ENCODE measurements at places on chromosomes 2 and 18.

DNA sequence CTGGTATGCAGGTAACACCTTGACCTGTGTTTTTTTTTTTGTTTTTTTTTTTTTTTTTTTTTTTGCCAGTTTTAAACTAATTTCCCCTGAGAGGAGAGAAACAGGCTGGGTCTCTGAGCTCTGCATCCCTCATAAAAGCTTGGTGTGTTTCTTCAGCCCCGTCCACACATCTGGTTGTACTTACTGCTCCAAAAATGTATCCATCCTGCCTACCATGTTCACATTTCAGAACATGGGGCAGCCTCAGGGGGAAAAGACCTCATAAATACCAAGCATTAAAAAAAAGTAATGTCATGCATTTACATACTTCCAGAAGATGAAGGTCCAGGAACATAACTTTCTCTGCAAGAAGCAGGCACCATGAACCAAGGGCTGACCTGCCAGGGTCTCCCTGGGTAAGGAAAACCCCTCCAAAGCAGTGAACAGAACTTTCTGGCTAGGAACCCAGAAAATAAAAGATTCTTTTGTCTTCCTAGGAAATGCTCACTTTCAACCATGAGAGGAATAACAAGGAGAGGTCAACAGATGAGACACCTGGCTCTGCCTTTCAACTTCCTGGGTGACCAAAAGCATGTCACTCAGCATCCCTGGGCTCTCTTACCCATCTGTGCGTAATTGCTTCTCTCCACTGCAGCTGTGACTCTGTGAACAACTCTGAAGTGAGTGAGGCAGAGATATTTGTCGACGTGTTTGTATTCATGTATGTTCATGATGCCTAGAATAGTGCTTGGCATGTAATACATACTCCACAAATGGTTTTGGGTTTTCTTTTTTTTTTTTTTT is 118.6 kb downstream of the MCFD2 start:
- no peak for DNase-seq

GRCh38 chr2:44087036-44087713 is 81.5 kb upstream of the PPM1B start:
- peak; percentile 81 for DNase-seq

- DNase-seq: no peak
Observed at GRCh38 chr2:27681841-27682240, 18.2 kb downstream of the SLC4A1AP start.

GRCh38 chr2:140695155-140695554 is 1435.7 kb downstream of the LRP1B start:
- no peak for DNase-seq

DNA sequence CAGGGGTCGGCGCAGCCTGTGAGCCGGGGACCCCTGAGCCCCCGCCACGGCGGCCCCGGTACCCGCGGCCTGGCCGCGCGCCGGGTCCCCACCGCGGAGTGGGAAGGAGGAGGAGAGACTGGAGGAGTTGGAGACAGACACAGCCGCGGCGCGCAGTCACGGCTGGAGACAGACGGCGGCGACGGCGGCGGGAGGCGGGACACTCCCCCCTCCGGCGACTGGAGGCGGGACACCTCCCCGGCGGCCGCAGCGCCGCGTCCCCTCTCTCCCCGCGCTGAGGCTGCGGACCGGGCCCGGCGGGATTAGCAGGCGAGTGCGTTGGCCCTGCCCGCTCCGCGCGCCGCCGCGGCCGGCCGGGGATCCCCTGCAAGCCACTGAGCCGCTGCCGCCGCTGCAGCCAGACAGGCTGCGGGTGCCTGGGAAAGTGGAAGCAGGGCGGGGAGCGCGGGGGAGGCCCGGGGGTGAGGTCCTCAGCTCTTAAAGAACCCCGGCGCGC is 1.0 kb upstream of the LDLRAD4 start:
- DNase-seq: no peak

DNA sequence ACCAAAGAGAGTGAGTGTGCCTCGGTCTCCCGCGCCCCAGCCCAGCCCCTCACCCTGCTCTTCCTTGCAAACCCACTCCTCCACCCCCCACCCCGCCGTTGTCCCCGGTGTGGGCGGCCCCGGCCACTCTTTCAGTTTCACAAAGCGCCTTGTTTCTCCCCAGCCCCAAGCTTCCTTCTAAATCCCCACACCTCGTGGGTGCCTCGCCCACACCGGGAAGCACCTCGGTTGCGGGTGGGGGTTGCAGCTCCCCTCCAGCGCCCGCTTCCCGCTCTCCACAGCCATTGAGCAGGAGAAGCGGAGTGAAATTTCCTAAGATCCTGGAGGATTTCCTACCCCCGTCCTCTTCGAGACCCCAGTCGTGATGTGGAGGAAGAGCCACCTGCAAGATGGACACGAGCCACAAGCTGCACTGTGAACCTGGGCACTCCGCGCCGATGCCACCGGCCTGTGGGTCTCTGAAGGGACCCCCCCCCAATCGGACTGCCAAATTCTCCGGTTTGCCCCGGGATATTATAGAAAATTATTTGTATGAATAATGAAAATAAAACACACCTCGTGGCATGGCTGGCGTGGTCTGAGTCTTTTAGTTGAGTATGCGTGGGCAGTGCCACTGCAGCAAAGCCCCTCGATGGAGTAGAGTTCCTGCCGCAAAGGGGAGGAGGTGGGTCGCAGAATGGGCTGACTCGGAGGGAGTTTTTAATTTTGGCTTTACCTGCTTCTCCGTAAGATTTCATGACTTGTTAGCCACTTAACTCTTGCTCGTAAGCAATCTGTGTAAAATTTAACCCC is 848 bp downstream of the TMSB10 start:
- DNase-seq: no peak

DNA sequence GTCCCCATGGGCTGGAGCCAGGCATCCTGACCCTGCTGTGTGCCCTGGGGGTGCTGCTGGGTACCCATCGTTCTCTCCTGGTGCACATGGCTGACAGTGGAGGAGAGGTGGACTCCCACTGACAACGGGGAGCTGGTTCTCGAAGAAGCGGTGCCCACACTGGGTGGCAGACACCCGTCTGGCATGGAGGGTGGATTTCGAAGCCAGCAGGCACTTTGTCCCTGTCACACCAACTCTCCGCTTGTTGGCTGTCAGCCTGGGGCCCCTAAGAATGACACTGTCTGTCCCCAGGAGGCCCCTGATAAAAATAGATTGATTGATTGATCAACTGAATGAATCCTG is 55.4 kb downstream of the RTP5 start:
- no peak for DNase-seq

- DNase-seq: no peak
Observed at GRCh38 chr2:1837022-1837421, 92.7 kb upstream of the PXDN start.

DNA sequence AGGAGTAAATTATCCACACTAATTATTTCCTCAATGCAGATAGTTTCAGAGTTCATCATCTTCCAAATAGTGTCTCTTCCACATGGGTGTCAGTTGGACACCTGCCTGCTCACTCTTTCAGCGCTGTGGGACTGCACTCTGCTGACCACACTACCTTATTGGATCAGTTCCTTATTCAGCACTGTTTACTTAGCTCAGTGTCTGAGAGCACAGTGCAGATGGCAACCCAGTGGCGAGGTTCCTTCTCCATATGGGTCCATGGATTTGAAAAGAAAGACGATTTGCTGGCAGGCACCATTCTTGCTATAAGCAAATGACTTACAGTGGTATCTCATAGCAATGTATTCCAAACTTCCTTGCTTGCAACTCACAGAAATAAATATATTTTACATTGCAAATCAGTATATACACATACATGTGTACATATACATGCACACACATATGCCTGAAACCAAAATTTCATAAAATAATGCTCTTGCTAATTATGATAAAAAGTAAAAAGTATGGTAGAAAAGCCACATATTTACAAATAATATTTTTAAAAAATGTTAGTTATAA is 354.8 kb downstream of the INSIG2 start:
- DNase-seq: no peak

DNA sequence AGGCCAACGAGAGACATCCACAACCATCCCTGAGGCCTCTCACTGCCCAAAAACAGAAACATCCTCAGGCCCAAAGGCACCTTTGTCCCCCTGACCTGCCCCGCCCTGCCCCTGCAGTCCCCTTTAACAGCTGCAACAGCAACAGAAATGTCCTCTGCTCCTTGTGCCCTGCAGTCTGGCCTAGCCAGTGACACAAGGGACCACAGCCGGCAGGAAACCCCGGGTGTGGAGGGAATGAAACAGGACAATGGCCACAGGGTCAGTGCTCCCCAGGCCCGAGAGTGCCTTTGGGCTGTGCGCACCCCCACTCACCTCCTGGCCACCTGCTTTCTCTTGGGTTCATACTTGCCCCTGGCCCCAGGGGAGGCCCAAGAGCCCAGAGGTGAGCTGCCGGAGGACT is 35.6 kb downstream of the SNED1 start:
- DNase-seq: peak; percentile 1

- no peak for DNase-seq
Observed at GRCh38 chr2:103615611-103616105, 853.8 kb downstream of the TMEM182 start.

DNA sequence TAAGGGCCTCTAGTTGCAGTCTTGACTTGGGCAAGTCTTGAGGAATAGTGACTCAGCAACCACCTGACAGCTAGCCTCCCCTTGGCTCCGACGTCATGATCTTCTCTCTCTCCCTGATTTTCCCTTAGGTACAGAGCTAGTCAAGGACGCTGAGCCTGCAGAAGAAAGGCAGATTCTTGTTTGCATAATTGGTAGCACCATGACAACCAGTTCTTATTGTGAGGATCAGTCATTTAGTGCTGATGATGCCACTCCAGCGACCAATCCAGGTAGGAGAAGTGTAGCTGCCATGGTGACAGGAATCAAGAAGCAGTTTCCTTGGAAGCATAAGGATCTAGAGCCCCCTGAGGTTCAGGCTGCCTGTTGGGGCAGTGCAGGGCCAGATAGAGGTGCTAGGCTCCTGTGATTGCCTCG is 2.8 kb upstream of the RESP18 start:
- no peak for DNase-seq

GRCh38 chr2:218856167-218856895 is 3.3 kb upstream of the WNT6 start:
- no peak for DNase-seq

DNA sequence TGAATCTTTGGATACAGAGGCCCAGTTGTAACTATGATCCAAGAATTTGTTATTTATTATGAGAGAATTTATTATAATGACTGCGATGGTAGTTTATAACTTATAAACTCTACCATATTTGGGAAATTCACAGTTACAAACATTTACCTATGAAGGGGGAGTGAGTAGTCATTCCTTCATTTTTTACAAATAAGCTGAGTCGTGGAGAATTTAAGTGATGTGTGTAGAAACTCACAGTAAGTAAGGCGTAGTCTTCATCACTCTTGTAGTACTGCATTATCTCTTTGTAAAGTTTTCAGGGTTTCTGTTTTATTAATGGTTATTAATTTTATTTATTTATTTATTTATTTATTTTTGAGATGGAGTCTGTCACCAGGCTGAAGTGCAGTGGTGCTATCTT is 13.5 kb downstream of the CREB1 start:
- no peak for DNase-seq

DNA sequence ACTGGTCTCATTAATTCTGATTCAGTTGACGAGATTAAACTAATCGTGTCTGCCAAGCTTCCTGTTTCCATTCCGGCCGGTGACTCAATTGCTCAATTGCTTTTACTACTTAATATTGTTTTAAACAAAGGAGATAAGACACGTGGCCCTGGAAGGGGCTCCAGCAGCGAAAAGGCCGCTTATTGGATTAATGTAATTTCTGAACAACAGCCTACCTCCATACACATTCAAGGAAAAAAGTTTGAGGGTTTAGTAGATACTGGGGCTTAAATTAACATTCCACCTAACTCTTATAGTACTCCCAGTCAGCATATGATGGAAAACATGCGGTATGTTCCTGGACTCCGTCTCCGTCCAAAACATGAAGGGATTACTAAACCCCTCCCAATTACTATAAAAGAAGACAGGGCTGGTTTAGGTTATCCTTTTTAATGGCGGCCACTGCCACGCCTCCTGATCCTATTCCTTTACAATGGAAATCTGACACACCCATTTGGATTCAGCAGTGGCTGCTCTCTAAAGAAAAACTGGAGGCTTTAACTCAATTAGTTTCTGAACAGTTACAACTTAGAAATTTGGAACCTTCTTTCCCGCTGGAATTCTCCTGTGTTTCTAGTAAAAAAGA is 27.1 kb downstream of the VPS54 start:
- DNase-seq: no peak

GRCh38 chr18:79685971-79686370 is 6.4 kb downstream of the CTDP1 start:
- DNase-seq: no peak

- DNase-seq: no peak
Observed at GRCh38 chr2:191176801-191177438, 26.1 kb upstream of the STAT4 start.

DNA sequence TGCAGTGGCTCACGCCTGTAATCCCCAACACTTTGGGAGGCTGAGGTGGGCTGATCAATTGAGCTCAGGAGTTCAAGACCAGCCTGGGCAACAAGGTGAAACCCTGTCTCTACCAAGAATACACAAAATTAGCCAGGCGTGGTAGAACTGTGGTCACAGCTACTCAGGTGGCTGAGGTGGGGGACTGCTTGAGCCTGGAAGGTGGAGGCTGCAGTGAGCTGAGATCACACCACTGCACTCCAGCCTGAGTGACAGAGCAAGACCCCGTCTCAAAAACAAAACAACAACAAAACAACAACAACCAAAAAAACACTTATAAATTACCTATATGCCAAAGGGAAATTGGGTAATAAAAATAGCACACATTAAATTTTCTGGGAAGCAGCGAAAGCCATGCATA is 141.6 kb downstream of the HDAC4 start:
- no peak for DNase-seq

- DNase-seq: no peak
Observed at GRCh38 chr18:29307231-29307630, 1130.3 kb upstream of the CDH2 start.

GRCh38 chr2:28360718-28361293 is 31.9 kb upstream of the FOSL2 start:
- no peak for DNase-seq
